ENCODE measurements at places on chromosomes 16 and 17. TPM values are rescaled to one million over a fixed set of nuclear protein-coding genes. Genes with fewer than 3 reads are reported as not detected.

- no peak overlapping the region for H3K27ac ChIP-seq
- peaks cover 21% of the 10 kb centered on the region for H3K4me1 ChIP-seq
- H3K27me3 ChIP-seq = 0 out of 2 replicates have a peak, but pooled peaks cover 1% of the 10 kb centered on the region
- DNase-seq = peak; percentile 81
These were observed 19.7 kb upstream of the RCVRN start for GRCh38 chr17:9924735-9925191.

DNA sequence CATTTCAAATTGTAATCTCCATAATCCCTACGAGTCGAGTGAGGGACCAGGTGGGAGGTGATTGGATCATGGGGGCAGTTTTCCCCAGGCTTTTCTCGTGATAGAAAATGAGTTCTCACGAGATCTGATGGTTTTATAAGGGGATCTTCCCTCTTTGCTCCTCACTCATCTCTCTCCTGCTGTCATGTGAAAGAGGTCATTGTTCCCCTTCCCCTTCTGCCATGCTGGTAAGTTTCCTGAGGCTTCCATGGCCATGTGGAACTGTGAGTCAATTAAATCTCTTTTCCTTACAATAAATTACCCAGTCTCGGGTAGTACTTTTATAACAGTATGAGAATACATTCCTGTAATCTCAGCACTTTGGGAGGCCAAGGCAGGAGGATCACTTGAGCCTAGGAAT is 76.7 kb upstream of the MARCHF10 start:
- no peak overlapping the region for H3K4me3 ChIP-seq
- H3K27me3 ChIP-seq = no peaks in the 10 kb centered on the region
- H3K4me1 ChIP-seq = no peaks in the 10 kb centered on the region
- H3K36me3 ChIP-seq = no peaks in the 10 kb centered on the region
- DNase-seq = no peak
- H3K27ac ChIP-seq = no peak overlapping the region

- H3K36me3 ChIP-seq = no peaks in the 10 kb centered on the region
- H3K4me1 ChIP-seq = peaks cover 2% of the 10 kb centered on the region
- no peak overlapping the region for H3K27ac ChIP-seq
These were observed 1.4 kb upstream of the LHX1 start for GRCh38 chr17:36935671-36936454.

GRCh38 chr17:69030169-69030568 is 30.6 kb downstream of the ABCA9 start:
- no peaks in the 10 kb centered on the region for H3K36me3 ChIP-seq
- H3K4me1 ChIP-seq = no peaks in the 10 kb centered on the region
- H3K27me3 ChIP-seq = no peaks in the 10 kb centered on the region
- no peak overlapping the region for H3K27ac ChIP-seq
- DNase-seq = no peak

Gene QPRT
- total RNA-seq = 0.52 TPM

- no peaks in the 10 kb centered on the region for H3K27me3 ChIP-seq
- no peaks in the 10 kb centered on the region for H3K36me3 ChIP-seq
- no peak overlapping the region for H3K4me3 ChIP-seq
- no peaks in the 10 kb centered on the region for H3K4me1 ChIP-seq
These were observed 89.3 kb downstream of the SMG6 start for GRCh38 chr17:2214047-2214928.

DNA sequence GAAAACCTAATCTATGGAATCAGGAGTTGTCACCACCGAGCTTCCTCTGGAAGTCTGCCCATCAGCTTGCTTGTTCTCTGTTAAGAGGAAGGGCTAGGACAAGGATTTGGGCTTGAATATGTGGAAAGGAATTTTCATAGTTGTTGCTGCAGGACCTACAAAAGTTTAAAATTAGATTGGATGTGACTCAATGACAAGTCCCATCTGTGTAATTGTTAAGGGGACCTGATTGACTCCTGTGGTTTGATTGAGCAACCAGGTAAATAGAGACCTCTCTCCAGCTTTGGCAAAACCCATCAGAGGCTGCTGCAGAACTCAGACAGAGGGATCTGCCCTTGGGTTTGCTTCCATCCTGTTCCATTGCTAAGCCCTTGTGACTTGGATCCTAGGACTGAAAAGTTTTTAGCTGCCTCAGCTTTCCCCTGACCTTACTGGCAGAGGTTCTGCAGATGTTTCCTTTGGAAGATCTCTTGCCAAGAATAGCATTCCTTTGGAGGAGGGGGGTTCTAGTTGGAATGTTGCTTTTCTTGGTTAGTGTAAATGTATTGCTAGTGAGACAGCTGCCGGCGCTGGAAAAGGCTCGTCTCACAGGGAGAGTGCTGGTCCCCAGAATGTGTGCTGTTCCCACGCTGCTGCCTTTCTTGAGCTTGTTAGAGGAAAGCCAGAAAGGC is 50.0 kb downstream of the SF3B3 start:
- H3K27ac ChIP-seq = peak overlapping the region; percentile 2
- H3K27me3 ChIP-seq = no peaks in the 10 kb centered on the region
- H3K4me1 ChIP-seq = peaks cover 26% of the 10 kb centered on the region
- DNase-seq = no peak
- H3K4me3 ChIP-seq = no peak overlapping the region

DNA sequence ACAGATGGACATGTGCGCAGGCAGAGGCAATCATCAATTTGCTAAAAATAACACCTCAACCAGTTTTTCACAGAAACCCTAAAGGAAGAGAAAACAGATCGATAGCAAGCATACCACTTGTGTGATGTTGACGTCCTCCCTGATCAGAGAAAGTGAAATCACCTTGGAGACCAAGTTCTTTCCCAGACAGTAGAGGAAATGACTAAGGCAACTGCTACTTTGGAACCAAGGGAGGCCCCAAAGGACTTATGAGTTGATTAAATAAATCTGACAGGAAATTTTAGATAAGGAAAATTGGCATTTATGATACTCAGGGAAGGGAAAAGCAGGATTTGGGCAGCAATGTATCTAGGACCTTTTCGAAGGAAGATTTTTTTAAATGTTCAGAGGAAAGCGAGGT is 267.1 kb upstream of the ASIC2 start:
- no peaks in the 10 kb centered on the region for H3K4me1 ChIP-seq
- H3K36me3 ChIP-seq = no peaks in the 10 kb centered on the region
- no peak overlapping the region for H3K27ac ChIP-seq

Gene MARVELD3
- total RNA-seq = 20.9 TPM

GRCh38 chr17:31580706-31581490 is 189.4 kb downstream of the RAB11FIP4 start:
- H3K4me3 ChIP-seq = no peak overlapping the region
- H3K4me1 ChIP-seq = peaks cover 26% of the 10 kb centered on the region
- H3K36me3 ChIP-seq = no peaks in the 10 kb centered on the region
- no peaks in the 10 kb centered on the region for H3K27me3 ChIP-seq

DNA sequence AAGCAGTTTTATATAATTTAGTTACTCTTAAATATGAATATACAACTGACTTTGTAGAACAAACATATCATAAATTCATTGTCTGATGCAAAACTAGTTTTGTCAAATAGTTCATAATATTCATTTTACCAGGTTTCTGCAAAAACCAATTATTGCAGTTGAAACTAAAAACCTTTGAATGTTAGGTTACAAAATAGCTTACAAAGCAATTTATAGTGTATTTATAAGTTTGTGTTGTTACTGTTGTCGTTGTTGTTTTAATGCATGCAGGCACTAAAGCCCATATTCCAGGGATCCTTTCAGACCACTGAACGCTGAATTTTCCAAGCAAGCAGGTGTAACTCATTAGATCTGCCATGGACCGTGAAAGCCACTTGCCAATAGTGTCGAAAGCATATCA is 427.6 kb downstream of the ZFHX3 start:
- DNase-seq = no peak
- H3K27ac ChIP-seq = no peak overlapping the region
- H3K27me3 ChIP-seq = no peaks in the 10 kb centered on the region
- H3K36me3 ChIP-seq = no peaks in the 10 kb centered on the region

Gene TTYH2
- total RNA-seq = 10.8 TPM

DNA sequence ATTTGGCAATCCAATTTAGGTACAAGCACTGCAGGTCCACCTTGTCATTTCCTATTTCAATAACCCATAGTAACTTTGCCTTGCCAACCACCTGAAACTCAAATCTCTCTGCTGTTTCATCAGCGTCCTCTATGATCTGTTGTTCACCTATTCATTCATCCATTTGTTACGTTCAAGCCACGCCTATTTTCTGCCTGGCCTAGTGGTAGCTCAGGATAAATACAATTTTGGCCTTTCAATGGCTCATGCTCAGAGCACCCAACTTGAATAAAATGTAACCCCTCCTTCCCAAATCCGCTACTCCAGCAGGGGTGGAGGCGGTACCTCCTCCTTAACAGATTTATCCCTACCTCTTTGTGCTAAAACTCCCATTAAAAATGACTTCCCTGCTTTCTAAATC is 3.6 kb upstream of the FBXO47 start:
- no peak overlapping the region for H3K4me3 ChIP-seq
- H3K27ac ChIP-seq = no peak overlapping the region
- no peak for DNase-seq
- H3K36me3 ChIP-seq = no peaks in the 10 kb centered on the region

- no peak for DNase-seq
These were observed 43.1 kb downstream of the PIK3R5 start for GRCh38 chr17:8922451-8922850.

GRCh38 chr16:65038100-65038499 is 83.8 kb downstream of the CDH11 start:
- no peak for DNase-seq
- H3K4me3 ChIP-seq = no peak overlapping the region
- no peaks in the 10 kb centered on the region for H3K4me1 ChIP-seq
- no peak overlapping the region for H3K27ac ChIP-seq

DNA sequence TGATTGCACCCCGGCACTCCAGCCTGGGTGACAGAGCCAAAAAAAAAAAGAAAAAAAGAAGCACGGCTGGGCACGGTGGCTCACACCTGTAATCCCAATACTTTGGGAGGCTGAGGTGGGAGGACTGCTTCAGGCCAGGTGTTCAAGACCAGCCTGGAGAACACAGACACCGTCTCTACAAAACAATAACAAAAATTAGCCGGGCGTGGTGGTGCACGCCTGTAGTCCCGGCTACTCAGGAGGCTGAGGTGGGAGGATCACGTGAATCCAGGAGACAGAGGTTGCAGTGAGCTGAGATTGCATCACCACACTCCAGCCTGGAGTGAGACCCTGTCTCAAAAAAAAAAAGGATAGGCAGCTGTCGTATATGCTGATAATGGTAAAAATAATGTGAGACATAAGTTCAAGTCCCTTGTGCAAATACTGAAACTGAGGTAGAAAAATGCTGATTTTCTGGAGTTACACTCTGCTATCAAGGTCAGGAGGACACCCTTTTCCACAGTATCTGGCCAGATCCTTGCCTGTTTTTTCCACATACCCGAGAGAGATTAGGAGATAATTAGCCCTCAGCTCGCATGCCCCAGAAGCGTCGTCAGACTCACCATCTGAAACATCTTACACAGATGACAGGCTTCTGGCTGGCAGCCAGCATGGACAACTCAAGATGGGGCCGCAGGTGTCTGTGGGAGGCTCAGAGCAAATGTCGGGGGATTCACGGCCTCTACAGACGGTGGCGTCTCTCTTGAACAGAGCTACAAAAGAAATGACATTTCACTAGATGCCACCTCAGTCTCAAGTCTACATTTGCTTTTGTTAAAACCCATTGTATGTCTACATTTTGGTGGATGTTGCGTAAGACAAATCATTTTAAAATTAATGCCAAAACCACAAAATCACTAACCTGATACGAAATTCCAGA is 36.8 kb downstream of the WDR45B start:
- no peaks in the 10 kb centered on the region for H3K27me3 ChIP-seq
- no peak overlapping the region for H3K27ac ChIP-seq
- H3K4me1 ChIP-seq = no peaks in the 10 kb centered on the region
- peaks cover 33% of the 10 kb centered on the region for H3K36me3 ChIP-seq

GRCh38 chr17:45224671-45225050 is 3.0 kb downstream of the FMNL1 start:
- no peaks in the 10 kb centered on the region for H3K36me3 ChIP-seq
- peaks cover 71% of the 10 kb centered on the region for H3K4me1 ChIP-seq
- DNase-seq = no peak
- H3K4me3 ChIP-seq = no peak overlapping the region
- H3K27ac ChIP-seq = no peak overlapping the region
- H3K27me3 ChIP-seq = no peaks in the 10 kb centered on the region

DNA sequence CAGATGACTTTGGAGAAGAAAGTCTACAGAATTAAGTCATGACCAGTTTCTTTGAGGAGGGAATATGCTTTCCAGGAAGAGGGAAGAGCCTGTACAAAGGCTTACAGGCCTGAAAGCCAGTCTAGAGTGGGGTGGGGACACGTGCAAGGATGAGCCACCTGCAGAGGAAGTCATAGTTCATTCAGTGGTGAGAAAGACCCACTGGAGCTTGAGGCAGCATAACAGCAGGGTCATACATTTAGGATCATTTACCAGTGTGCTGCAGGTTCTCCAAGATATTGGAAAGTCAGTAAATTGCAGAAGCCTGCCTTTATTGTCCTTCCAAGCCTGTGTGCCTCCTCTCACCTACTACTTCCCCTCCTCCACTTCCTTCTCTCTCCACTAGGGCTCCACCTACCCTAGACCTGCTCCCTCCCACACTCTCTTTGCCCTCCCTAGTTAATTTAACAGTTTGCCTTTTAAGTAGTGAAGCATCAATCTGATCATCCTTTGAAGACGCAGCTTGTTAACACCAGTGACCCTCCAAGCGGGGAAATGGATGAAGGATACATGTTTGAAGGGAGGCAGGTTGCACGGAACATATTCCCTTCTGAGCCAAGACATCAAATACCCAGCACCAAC is 40.2 kb downstream of the CDRT15 start:
- no peak for DNase-seq
- no peak overlapping the region for H3K27ac ChIP-seq
- H3K36me3 ChIP-seq = no peaks in the 10 kb centered on the region
- no peaks in the 10 kb centered on the region for H3K27me3 ChIP-seq
- H3K4me3 ChIP-seq = no peak overlapping the region
